ENCODE measurements at places on chromosomes 12 and 14. TPM values are rescaled to one million over a fixed set of nuclear protein-coding genes. Genes with fewer than 3 reads are reported as not detected.
A peak's percentile ranks its signal among the peaks of the same experiment; 100 is the strongest.

- no peak for DNase-seq
Measured at GRCh38 chr12:94916663-94917062, 86.8 kb downstream of the NDUFA12 start.

GRCh38 chr14:51550636-51551035, 101.1 kb upstream of the FRMD6 start:
- DNase-seq, result no peak

DNA sequence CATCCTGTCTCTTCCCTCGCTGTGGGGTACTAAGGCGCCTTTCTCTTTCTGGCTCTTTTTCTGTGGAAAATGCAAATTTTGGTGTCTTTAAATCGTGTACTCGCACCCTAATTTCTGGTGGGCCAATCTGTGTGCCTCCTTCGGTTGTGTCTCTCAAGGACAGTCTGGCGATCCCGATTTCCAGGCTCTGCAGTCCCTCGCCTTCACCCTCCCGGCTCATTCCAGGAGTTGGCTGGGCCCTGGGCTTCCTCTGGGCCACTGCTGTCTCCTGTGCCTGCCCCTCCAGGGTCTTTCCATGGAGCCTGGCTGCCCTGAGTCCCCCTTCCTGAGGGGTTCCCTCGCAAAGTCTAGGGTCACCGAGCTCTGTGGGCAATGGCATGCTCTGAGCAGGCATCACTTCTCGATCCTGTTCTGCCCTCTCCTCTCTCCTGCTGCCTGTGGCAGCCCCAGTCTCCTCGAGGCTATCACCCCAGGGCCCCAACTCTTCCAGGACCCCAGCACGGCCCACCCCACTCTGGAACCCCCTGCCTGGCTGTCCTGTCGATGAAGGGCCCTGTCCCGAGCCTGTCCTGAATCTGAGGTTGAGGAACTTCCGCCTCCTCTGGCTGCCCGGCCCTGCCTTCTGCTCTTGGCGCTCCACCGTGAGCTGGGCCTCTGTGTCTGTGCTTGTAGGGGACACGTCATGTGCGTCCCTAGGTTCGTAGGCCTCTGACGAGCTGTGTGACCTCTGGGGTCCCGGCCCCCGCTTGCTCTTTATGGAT, 24.1 kb downstream of the AHNAK2 start:
- DNase-seq, result no peak

- DNase-seq, result peak; percentile 34
Measured at GRCh38 chr14:20631880-20632389, 9.6 kb downstream of the OR6S1 start.

DNA sequence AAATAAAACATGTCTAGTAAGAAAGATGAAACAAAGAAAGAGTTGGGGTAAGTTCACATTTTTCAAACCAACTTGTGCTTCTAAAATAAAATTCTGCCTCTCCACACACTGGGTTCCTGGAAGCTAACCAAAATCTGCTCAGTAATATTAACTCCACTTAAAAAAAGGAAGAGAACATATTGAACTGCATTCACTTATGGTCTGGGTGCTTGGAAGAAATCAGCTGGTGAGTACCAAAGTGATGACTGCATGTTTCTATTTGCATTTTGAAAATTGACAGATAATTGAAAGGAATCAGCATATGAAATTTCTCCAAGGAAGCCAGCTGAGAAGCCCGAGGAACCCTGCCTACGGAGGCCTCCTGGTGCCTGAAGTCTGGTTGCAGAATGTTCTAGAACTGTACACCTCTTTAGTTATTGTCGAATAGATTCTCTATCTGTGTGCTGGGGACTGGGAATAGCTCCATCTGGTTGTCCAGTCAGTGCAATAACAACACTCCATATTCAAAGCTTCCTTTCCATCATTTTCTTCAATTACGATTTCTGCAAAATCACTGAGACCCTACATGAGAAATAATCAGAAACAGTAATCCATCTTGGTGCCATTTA, 836.1 kb downstream of the VRK1 start:
- DNase-seq, result no peak

- peak; percentile 78 for DNase-seq
Measured at GRCh38 chr12:109428037-109428629, 49.0 kb downstream of the KCTD10 start.

DNA sequence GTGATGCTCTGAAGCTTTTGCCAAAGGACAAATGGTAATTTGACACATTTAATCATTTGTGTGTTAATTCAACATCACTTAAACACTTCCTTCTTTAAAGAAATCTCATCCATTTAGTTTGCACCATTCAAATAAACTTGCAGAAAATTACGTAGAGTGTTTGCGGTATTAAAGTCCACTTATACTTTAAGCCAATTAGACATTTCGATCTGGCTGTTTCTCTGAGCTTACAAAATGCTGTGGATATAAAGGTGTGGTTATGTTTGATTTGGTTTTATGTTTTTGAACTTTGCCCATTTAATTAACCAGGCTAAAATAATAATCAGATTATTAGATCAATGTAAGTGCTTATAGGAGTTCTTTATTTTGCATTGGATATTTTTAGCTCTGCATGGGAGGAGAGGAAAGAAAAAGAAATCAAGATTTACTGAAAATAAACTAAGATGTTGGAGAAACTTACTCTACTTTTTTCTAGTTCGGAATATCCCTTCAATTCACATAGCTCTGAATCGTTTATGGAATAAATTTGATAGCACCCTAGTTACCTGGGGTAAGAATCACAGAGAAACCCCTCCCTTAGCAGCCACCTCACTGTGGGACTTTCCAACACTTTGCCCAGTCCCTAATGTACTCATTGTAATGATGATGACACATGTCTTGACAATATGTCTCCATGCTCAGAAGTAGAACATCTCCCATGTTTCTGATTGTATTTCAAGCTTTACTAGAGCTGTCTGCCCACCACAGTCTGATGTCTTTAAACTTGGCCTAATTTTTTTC, 268.0 kb downstream of the BTG1 start:
- no peak for DNase-seq

DNA sequence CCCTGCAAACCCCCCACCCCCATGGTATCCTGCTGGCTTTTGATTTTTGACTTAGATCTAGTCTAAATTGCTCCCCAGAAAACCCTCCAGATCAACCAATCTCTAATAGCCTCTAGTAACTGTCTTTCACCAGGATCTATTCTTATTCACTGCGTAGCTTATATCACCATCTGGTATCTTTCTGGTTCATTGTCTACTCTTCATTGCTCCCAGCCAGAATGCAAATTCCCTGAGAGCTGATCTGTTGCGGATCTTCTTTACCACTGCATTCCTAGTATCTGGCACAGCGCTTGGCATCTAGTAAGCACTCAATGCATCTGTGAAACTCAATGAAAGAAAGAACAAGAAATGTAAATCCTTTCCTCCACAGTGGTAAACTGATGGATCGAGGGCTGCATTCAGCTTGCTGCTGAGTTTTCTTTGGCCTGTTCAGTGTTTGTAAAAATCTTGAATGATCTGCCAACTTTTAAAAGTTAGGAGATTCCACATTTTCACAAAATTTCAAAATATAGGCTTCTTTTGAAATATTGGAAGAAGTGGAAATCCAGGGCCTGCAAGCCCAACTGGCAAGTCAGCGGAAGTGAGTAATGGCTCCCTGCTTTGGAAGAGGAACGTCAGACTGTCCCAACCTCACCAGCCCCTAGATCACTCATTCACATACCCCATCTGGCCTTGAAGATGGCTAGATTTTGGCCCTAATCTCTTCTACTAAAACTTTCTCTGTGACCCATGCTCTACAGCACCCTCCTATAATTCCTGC, 274.2 kb downstream of the SSPN start:
- no peak for DNase-seq

GRCh38 chr12:51896236-51896635, 8.3 kb downstream of the ANKRD33 start:
- peak; percentile 10 for DNase-seq

- DNase-seq, result no peak
Measured at GRCh38 chr12:31106101-31106803, 32.6 kb downstream of the DDX11 start.

DNA sequence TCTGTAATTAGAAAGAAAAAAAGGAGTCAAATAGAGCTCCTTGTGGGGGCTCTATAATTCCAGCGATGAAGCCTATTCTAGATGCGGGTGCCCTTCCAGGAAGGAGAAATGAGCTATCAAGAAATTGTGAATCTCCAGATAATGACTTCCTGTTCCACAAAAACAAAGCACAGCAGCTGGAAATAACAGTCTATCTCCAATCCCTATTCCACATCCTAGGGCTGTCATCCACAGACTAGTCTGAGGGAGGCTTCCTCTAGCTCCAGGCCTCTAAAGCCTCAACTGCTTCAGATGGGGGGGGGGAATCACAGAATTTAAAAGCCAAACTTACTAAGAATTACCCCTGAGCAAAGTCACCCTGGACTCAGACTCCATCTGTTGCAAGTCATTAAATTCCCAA, 77.4 kb upstream of the GTF2A1 start:
- no peak for DNase-seq

DNA sequence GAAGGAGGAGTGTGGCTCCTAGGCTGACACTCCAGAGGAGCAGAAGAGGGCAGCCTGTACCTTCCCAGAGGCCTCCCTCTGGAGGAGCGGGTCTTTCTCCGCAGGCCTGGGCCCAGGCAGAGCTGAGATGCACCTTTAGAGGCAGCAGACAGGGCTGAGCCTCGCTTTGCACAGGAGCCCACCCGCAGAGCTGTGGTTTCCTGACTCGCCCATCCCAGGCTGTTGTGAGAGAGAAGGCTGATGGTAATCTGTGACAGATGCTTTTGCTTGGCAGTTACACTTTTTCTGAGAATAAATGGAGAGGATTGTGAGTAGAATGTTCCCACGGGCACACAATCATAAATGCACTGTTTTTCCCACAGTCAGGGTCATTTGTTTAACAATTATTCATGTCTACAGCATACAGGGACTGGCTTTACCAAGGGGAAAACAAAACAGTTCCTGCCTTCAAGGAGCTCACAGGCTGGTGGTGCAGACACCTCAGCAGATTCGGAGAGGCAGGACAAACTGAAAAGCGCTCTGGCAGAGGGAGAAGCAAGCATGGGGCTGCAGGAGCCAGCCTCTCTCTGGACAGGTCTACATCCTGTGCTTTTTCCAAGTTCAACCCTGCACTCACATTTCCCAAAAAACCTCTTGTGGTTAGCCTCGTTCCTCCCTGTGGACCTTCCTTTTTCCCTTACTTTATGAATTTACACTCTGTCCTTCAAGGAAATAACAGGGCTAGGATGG, 13.9 kb downstream of the EVL start:
- DNase-seq, result peak; percentile 61

- no peak for DNase-seq
Measured at GRCh38 chr14:95608637-95609235, 73.9 kb downstream of the GLRX5 start.

DNA sequence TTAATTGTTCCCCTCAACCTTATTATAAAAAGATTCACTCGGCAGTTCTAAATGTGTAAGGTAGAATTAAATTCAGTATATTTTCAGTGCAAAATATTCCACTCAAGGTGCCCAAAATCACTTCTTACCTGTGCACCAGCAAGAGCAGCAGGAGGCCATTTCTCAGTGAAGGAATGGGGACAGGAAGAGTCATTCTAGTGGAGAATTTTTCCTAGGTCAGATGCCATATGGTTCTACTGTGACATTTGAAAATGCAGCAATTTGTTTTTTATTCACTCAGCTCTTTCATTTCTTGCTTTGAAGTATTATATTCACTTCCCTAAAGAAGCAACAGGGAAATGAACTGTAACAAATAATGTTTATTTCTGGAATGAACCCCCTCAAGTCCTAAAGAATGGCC, 264.0 kb upstream of the SYT1 start:
- DNase-seq, result no peak

GRCh38 chr12:2359725-2360629, 307.2 kb downstream of the CACNA1C start:
- no peak for DNase-seq

GRCh38 chr12:24111086-24111485, 161.6 kb upstream of the SOX5 start:
- no peak for DNase-seq

DNA sequence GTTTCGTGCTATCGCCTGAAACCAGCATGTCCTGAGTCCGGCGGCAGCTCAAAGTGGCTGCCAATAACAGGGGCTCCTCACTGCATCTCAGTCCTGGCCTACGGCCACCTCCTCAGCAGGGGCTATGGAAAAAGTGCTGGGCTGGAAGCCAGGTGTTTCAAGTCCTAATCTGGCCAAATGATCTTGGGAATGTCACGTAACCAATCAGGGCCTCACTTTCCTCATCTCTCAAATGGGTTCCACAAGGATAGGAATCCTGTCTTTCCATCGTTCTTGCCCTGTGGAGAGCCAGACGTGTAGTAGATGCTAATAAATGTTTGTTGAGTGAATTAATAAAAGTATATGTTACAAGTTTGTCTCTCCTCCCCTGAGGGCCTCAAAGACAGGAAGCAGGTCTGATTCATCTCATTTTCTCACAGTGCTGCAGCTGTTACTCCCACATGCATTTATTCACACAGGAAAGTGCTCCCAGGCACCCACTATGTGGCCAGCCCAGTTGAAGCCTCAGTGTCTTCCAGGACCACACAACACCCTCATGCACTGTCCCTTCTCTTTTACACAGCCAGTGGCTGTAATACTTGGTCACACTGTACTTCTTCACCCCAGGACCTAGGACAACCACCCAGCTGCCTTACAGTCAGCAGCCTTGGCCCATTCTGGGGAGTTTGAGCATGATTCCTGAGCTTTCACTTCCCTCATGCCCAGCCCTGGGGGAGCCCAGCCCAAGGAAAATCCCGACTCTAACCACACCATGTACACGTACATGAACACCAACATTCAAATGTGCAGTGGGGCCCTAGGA, 5.0 kb downstream of the CMKLR1 start:
- no peak for DNase-seq

- no peak for DNase-seq
Measured at GRCh38 chr12:16555630-16556029, 50.3 kb downstream of the LMO3 start.

- no peak for DNase-seq
Measured at GRCh38 chr12:121545480-121545879, 35.3 kb downstream of the KDM2B start.

GRCh38 chr14:62428429-62429203, 616.6 kb downstream of the KCNH5 start:
- no peak for DNase-seq

GRCh38 chr14:23297611-23298277, 4.9 kb downstream of the PPP1R3E start:
- DNase-seq, result no peak

- no peak for DNase-seq
Measured at GRCh38 chr12:3304436-3305165, 186.4 kb upstream of the PRMT8 start.

- no peak for DNase-seq
Measured at GRCh38 chr12:64792128-64792527, 32.3 kb upstream of the TBC1D30 start.

- peak; percentile 12 for DNase-seq
Measured at GRCh38 chr12:93243689-93244513, 133.8 kb upstream of the NUDT4 start.

CIDEB gene
- 0.03 TPM for polyA plus RNA-seq

GTF2A1 gene
- polyA plus RNA-seq, result 9.8 TPM

JDP2 gene
- 22.3 TPM for polyA plus RNA-seq

FITM1 gene
- polyA plus RNA-seq, result 0.12 TPM

KCNJ8 gene
- 0.37 TPM for polyA plus RNA-seq

Data from SK-N-SH (cell line).